NCI-H2107 (cell line): ENCODE measurements at places on chromosomes 13 and 19.

DNA sequence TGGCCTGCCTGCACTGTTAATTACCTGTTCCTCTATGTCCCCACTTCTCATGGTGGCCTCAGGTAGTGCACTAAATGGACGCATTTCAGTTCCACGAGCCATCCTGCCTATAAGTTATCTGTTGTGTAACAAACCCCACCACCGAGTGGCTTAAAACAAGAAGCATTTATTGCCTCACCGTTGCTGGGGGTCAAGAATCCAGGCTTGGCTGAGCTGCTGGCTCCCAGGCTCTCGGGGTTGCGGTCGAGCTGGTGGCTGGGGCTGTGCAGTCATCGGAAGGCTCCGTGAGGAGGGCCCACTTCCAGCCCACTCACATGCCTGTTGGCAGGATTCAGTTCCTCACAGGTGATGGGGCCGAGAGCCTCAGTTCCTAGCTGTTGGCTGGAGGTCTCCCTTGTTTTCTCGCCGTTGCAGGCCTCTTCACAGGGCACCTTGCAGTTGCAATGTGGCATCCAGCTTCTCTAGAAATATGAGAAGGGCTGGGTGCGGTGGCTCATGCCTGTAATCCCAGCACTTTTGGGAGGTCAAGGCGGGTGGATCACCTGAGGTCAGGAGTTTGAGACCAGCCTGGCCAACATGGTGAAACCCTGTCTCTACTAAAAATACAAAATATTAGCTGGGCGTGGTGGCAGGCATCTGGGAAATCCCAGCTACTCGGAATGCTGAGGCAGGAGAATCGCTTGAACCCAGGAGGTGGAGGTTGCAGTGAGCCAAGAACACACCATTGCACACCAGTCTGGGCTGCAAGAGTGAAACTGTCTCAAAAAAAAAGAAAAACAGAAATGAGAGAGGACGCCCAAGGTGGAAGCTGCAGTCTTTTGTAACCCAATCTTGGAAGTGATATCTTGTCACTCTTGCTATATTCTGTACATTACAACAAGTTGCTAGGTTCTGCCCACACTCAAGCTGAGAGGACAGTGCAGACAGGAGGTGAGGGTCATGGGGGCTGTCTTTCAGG lies 6.5 kb upstream of the PTOV1 start:
- no peak for DNase-seq

GRCh38 chr13:113506025-113506685 lies 15.6 kb upstream of the DCUN1D2 start:
- no peak for DNase-seq

DNA sequence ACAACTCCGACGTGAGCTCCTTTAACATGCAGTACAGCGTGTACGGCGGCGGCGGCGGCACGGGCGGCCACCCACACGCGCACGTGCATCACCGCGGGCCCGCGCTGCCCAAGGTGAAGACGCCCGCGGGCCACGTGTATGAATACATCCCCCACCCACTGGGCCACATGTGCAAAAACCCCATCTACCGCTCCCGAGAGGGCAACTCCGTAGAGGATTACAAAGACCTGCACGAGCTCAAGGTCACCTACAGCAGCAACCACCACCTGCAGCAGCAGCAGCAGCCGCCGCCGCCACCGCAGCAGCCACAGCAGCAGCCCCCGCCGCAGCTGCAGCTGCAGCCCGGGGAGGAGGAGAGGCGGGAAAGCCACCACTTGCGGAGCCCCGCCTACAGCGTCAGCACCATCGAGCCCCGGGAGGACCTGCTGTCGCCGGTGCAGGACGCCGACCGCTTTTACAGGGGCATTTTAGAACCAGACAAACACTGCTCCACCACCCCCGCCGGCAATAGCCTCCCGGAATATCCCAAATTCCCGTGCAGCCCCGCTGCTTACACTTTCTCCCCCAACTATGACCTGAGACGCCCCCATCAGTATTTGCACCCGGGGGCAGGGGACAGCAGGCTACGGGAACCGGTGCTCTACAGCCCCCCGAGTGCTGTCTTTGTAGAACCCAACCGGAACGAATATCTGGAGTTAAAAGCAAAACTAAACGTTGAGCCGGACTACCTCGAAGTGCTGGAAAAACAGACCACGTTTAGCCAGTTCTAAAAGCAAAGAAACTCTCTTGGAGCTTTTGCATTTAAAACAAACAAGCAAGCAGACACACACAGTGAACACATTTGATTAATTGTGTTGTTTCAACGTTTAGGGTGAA lies 6.6 kb downstream of the SLITRK5 start:
- DNase-seq: peak; percentile 1

- no peak for DNase-seq
These were observed 14.9 kb downstream of the FXYD5 start for GRCh38 chr19:35169221-35169995.

DNA sequence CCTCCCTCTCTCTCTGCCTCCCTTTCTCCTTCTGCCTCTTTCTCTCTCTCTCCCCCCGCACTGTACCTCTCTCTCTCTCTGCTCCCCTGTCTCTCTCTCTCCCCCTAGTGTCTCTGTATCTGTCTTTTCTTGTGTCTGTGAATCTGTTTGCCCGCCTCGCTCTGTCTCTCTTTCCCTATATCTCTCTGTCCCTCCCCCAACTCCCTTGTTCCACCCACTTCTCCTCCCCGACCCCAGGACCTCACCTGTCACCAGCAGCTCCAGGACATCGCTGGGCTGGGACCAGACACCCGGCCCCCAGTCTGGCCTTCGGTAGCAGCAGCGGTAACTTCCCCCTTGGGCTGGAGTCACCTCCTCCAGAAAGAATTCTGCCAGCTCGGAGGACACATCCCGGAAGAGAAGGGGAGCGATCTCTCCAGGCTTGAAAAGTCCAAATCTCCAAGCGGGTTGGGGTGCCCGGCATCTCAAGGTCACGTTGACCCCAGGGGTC lies 3.9 kb downstream of the OSCAR start:
- no peak for DNase-seq

GRCh38 chr19:45469945-45470761 lies 2.4 kb downstream of the FOSB start:
- no peak for DNase-seq

DNA sequence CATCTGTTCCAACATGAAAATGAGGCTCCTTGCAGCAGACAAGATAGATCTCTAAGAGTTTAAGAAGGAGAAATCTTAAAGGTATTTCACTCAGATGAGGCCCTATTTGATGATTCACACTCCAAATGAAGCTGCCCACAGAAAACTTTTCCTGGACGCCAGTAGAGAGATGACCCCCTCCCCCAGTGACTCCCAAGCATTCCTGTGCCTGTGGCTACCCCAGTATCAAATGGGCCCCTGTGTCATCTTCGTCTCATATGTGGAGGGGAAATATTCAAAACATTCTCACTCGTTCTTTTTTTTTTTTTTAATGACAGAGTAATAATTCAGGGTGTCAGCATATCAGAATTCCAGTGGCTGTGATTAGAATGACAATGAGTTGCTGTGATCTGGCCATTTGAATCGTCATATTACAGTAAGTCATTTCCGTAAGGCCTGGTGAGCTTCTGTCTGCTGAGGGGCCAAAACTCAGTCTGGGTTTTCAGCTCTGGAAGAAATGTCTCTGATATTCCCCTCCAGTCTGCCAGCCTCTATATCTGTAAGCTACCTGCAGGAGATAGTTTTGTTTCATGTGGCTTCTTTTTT lies 194.7 kb downstream of the URI1 start:
- DNase-seq: no peak

DNA sequence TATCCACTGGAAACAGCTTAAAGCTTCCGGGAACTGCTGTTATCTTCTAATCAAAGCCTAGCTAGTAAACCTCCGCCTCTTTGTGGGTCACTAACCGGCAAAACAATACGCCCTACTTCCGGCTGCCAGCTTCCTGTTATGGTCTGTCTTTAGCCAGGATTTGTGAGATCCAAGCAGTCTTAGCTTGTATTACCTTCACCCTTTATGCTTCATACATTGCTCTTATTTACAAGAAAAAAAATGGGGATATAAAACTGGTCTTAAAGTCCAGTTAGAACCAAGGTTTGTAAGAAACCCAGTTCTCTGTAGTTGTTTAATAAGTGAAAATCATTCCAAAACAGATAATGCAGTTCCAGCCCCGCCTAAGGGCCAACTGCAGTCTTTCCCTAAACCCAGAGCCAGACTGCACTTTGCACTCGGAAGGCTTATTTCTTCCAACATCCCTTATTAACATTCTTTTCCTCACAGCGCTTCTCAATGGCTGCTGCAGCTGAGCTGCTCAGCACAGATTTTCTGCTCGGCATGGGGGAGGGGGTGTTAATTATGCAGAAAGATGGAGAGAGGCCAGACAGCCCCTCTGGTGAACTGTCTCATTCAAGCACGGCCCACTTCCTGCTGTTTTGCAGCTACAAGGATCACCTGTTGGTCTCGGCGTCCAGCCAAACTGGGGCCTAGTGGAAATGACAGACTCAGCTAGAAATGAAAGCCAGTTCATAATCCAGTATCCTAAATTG lies 368.4 kb downstream of the KLF12 start:
- DNase-seq: peak; percentile 67

GRCh38 chr19:49838885-49839588 lies 11.9 kb upstream of the PTOV1 start:
- DNase-seq: no peak

GRCh38 chr13:100984085-100984705 lies 309.6 kb upstream of the TMTC4 start:
- peak; percentile 5 for DNase-seq
